ENCODE measurements at places on chromosomes 12 and 14. TPM values are rescaled to one million over a fixed set of nuclear protein-coding genes. Genes with fewer than 3 reads are reported as not detected.
A peak's percentile ranks its signal among the peaks of the same experiment; 100 is the strongest.

DNA sequence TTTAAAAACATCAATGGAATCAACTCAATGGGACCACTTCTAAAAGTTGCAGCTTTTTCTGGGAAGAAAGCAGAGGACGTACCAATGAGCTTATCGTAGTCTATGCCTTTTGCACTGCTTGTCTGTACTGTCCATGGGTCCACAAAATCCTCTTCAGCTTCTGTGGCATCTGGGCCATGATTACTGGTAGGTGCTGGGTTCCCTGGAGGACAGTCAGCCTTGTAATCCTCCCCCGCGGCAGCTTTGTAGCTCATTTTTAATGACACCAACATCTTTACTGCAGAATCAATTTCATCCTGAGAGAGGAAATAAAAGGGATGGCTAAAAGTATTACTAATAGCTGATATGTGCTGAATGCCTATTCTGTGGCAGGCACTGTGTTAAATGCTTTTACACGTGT, 38.5 kb downstream of the SLC25A47 start:
- DNase-seq, result no peak

- DNase-seq, result no peak
Observed at GRCh38 chr12:109773384-109774011, 59.7 kb downstream of the TRPV4 start.

DNA sequence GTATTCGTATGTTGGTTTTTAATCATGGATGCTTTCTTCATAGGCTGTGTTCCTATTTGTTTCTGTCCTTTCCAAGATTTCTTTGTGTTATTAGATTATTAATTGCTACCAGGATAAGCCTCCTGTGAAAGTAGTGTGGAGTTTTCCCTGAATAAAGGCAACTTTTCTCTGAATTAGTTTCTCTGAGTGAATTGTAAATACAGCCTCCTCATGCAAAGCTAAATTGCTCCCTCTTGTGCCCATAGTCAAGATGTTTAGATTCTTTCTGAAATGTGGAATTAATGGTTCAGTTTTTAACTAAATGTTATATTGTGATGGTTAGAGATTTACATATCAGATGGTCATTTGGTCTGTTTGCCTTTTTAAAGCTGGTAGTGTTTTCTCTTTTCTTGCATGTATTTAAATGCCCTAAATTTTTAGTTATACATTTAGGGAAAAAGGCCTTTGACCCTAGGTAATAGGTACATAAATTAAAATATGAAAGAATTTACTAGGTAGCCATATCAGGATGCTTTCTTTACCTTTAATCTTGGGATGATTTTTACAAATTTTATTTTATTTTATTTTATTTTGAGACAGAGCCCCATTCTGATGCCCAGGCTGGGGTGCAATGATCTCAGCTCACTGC, 8.9 kb downstream of the APAF1 start:
- peak; percentile 70 for DNase-seq

COCH gene
- 0.28 TPM for total RNA-seq

DNA sequence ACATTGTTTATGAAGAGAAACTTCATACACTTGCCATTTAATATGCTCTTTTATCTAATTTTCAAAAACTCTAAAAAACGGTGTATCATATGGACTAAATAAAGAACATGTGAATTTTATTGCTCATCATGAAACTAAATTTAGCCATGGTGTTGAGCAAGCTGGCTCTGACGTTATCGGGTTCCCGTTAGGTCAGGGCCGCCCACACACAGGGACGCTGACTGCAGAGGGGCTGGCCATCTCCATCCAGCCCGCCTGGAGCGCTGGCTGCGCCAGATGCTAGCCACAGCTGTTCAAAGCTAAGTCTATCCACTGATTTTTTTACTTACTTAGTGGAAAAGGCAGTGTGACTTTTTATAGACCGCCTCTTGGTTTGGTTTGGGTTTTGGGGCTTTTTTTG, 36.5 kb upstream of the DYNC1H1 start:
- DNase-seq, result peak; percentile 98

DNA sequence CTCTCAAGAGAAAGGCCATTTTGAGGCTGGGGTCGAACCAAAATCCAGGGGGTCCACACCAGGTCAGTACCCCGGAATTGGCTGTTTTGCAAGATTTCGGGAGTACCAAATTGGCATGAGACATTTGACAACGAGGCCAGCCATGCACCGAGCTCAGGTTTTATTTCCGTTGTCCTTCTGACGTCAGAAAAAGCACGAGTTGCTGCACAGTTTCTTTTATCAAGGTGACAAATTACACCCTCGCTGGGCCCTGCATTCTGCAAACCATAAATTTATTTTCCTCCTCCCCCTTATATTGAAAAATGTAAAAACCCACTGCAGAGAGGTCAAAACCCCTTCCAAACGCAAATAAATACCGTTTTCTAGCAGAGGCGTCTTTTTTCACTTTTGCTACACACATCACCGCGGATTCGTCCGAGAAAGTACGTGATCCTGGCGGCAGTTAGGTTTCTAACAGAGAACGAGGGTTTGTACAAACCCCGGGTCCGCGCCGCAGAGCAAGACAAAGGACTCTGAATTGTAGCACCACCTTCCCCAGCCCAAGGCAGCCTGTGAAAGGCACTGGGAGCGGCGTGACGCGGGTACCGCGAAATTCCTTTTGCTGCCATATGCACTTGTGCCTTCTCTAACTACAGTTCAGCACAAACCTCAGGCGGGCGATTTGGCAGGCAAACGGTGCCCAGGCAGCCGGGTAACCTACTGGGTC, 1.8 kb downstream of the SLC38A1 start:
- DNase-seq, result peak; percentile 64

- DNase-seq, result no peak
Observed at GRCh38 chr12:14043776-14044175, 62.4 kb upstream of the GRIN2B start.

DNA sequence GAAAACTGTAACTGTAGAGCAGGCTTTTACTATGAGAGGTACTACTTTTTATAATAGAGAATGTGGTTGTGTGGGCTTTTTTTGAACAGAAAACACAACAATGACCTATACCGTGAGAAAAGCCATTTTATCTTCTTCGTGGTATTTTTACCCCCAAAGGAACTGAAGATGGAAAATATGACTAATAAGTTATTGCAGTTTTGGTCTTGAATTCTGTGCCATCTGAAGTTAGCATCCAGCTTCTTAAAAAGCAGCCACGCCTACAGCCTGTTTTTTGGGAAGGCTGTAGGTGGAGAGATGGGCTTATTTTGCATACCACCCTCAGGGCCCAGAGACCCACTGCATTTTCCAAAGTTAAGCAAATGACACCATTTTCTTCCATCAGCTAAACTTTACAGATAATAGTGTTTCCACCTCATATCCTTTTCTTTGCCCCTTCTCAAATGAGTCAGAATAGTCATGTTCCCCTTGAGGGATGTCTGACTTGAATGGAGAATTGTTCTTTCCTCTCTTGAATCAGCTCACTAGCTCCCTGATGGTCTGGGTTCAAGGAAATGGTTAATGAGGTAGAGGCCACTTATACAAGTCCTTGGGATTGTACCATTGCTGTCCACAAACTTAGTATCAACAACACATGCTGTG, 53.0 kb downstream of the TBC1D30 start:
- DNase-seq, result no peak

GRCh38 chr12:100699209-100699608, 95.4 kb upstream of the ANO4 start:
- DNase-seq, result no peak

GRCh38 chr12:124861492-124861891, 2.2 kb downstream of the SCARB1 start:
- DNase-seq, result no peak

DNA sequence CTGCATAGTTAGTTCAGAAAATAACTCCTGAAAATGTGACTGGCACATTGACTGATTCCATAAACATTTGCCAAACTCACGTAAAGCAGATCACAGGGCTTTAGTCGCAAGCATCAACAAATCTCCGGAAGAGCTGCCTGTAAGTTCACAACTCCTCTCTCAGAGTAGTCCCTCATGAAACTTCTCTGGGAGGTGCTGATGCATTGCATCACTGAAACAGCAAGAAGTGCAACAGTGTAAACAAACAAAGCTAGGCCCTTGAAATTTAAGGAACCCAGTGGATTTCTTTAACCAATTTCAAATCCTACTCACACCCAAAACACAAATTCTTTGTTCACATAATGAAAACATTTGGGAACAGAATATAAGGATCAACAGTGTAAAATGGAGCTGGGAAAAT, 1691.7 kb upstream of the FLRT2 start:
- DNase-seq, result peak; percentile 5

TRPV4 gene
- 1.1 TPM for total RNA-seq

TSPAN11 gene
- total RNA-seq, result 0.18 TPM

CD4 gene
- 5.7 TPM for total RNA-seq

DNA sequence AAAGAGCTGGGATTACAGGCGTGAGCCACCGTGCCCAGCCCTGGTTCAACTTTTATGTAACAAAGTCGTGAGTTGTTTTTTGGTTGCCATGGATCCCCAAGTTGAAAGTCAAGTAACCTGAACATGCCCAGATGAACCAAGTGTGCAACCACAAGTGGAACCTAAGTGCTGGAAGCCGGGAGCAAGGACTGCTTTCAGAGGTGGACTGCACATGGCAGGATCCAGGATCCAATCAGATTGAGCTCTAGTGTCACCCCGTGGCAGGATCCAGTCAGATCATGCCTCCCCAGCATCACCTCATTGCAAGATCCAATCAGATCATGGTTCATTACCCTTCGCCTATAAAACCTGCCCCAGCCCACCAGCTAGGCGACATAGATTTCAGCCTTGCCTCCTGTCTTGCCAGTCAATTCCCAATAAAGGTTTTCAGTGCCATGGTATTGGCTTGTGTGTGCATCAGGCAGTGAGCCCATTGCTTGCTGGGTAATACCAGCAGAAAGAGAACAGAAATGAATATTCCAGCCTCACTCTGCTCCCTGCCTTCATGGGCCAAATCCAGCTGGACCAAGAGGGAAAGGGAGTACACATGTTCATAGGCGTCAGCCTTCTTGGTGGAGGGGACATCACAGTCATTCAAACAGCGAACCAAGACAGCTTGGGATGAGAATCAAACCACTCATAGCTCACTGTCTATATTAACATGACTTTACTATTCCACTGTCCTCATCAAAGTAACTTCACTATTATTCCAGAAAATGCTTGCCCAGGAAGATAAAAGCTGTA, 43.6 kb upstream of the VASH1 start:
- DNase-seq, result no peak

LMNTD1 gene
- total RNA-seq, result 4.3 TPM

DNA sequence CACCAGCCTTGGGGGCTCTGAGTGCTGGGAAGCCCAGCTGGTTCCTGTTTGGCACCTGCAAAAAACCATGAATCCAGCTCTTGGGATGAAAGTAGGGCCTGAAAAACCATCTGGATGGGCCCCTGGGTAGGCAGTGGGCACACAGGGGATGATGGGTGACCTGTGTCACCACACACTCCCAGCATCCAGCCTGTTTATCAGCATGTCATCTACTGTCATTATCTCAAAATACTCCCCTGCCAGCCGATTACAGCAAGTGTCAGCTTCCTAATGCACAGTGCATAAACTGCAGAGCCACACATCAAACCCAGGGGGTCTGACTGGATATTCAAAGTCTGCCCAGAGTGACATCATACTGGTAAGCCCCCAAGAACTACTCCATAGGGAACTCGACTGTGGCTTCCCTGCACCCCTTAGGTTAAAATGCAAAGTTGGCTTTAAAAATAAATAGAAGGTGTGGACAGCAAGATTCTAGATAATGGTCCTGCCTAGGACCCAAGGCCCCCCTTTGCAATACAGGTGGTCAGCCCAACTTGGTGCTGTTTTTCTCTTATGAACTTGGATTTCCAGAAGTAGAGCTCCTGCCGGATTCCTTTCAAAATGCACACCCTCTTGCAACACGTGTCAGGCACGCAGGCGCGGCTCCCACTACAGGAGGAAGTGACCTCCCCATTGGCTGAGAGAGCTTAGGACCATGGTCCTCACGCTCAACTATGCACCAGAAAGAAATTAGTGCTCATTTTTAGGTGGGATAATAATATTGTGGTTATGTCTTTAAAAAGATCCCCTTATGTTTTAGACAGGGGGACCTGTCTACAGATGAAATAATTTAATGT, 94.1 kb downstream of the GCH1 start:
- no peak for DNase-seq

DNA sequence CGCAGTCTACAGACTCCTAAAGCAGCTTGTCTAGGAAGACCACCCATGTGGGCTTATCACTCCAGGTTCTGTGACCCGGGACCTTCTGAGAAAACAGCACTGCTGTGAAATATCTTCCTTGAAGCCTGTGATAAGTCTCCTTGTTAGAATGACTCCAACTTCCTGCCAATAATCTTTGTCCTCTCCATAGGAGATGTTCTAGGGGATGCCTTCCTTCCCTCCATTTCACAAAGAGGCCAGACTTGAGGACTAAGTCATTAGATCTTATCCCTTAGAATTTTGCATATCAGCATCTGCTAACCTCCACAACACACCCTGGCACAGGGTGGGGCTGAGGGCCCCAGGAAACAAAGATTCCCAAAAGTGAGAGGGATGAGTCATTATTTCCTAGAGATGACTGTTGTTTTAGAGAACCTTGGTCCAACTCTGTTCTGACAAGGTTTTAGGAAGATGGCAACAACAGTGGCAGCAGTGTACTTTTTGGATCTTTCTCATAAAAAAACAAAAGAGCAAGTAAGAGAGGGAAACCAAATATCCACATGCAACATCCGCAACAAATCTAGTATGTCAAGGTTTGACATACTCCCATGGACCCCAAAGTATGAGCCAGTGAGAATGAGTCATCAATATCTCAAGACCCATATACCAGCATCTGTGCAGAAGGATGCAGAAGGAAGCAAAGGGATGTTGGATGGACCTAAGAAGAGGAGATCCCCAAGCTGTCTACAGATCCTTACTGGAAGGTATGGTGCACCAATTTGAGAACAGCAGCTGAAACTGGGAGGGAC, 6.0 kb downstream of the LTB4R start:
- no peak for DNase-seq

- no peak for DNase-seq
Observed at GRCh38 chr14:35847636-35848035, 21.5 kb downstream of the BRMS1L start.

RHEBL1 gene
- 0.72 TPM for total RNA-seq

GRCh38 chr12:16299403-16299802, 21.9 kb upstream of the SLC15A5 start:
- peak; percentile 1 for DNase-seq

APOF gene
- not detected for total RNA-seq

- DNase-seq, result no peak
Observed at GRCh38 chr12:109767456-109767855, 53.8 kb downstream of the FAM222A start.

SRRM4 gene
- total RNA-seq, result not detected

- DNase-seq, result peak; percentile 5
Observed at GRCh38 chr12:87679251-87679650, 349.9 kb downstream of the C12orf50 start.

- DNase-seq, result no peak
Observed at GRCh38 chr14:106691601-106692291, 1165.4 kb downstream of the TMEM121 start.

- DNase-seq, result no peak
Observed at GRCh38 chr12:8639936-8640335, 22.7 kb downstream of the MFAP5 start.

GRCh38 chr12:27988594-27989233, 16.2 kb upstream of the PTHLH start:
- DNase-seq, result peak; percentile 42

- DNase-seq, result no peak
Observed at GRCh38 chr14:94561656-94562010, 391 bp downstream of the SERPINA4 start.

GRCh38 chr14:69921052-69921451, 41.8 kb downstream of the SMOC1 start:
- DNase-seq, result peak; percentile 92

All from IMR-90 (cell line).